ENCODE measurements at places on chromosomes 13 and 19.
A peak's percentile ranks its signal among the peaks of the same experiment; 100 is the strongest.

GRCh38 chr19:18333680-18334079, 6.7 kb upstream of the PGPEP1 start:
- H3K36me3 ChIP-seq = no peaks in the 10 kb centered on the region
- H3K4me1 ChIP-seq = peaks cover 6% of the 10 kb centered on the region
- H3K27ac ChIP-seq = no peak overlapping the region
- no peak for DNase-seq

- H3K4me3 ChIP-seq = no peak overlapping the region
- H3K27ac ChIP-seq = no peak overlapping the region
- peaks cover 6% of the 10 kb centered on the region for H3K36me3 ChIP-seq
- H3K27me3 ChIP-seq = peaks cover 27% of the 10 kb centered on the region
- H3K4me1 ChIP-seq = peaks cover 6% of the 10 kb centered on the region
- DNase-seq = no peak
Observed at GRCh38 chr19:47005164-47005641, 14.4 kb upstream of the NPAS1 start.

DNA sequence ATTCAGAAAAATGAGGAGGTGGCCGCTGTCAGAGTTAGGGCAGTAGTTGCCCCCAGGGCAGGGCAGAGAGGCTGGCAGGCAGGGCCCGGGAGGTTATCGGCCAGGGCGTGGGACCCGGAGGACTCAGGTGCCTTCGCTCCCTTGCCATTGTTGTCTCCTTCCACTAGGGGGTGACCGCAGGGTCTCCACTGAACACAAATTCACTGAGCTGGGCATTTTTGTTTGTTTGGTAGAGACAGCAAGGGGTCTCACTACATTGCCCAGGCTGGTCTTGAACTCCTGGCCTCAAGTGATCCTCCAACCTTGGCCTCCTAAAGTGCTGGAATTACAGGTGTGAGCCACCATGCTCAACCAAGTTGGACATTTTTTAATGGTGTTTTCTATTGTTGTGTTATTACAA, 25.1 kb downstream of the CARS2 start:
- DNase-seq = no peak
- H3K27ac ChIP-seq = no peak overlapping the region
- peaks cover 17% of the 10 kb centered on the region for H3K4me1 ChIP-seq
- H3K27me3 ChIP-seq = no peaks in the 10 kb centered on the region
- peaks cover 67% of the 10 kb centered on the region for H3K36me3 ChIP-seq

DNA sequence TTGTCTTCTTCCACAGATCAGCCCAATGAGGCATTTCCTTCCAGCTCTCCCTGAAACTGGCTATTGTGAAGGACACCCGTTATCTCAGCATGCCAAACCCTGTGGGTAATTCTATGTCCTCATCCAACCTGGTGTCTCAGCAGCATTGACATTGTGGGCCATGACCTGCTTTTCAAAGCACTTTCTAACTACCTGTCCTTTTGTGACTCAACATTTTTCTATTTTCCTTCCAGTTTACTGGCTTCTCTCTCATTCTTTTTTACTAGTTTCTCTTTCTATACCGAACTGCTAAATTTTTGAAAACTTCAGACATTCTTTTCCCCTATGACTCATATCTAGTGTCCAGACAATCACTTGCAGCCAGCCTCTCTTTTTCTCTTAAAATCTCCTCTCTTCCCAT, 136.4 kb upstream of the HTR2A start:
- H3K4me1 ChIP-seq = peaks cover 1% of the 10 kb centered on the region
- no peak overlapping the region for H3K4me3 ChIP-seq
- no peak for DNase-seq
- H3K27ac ChIP-seq = no peak overlapping the region
- H3K27me3 ChIP-seq = peaks cover 7% of the 10 kb centered on the region

GRCh38 chr13:45870232-45870631, 18.7 kb upstream of the SIAH3 start:
- H3K36me3 ChIP-seq = no peaks in the 10 kb centered on the region
- no peaks in the 10 kb centered on the region for H3K4me1 ChIP-seq
- DNase-seq = no peak

- peaks cover 36% of the 10 kb centered on the region for H3K4me1 ChIP-seq
- H3K27ac ChIP-seq = peak overlapping the region; percentile 99
- DNase-seq = no peak
- H3K36me3 ChIP-seq = peaks cover 25% of the 10 kb centered on the region
- H3K27me3 ChIP-seq = peaks cover 2% of the 10 kb centered on the region
Observed at GRCh38 chr19:43597876-43598275, 1.5 kb downstream of the ZNF576 start.

DNA sequence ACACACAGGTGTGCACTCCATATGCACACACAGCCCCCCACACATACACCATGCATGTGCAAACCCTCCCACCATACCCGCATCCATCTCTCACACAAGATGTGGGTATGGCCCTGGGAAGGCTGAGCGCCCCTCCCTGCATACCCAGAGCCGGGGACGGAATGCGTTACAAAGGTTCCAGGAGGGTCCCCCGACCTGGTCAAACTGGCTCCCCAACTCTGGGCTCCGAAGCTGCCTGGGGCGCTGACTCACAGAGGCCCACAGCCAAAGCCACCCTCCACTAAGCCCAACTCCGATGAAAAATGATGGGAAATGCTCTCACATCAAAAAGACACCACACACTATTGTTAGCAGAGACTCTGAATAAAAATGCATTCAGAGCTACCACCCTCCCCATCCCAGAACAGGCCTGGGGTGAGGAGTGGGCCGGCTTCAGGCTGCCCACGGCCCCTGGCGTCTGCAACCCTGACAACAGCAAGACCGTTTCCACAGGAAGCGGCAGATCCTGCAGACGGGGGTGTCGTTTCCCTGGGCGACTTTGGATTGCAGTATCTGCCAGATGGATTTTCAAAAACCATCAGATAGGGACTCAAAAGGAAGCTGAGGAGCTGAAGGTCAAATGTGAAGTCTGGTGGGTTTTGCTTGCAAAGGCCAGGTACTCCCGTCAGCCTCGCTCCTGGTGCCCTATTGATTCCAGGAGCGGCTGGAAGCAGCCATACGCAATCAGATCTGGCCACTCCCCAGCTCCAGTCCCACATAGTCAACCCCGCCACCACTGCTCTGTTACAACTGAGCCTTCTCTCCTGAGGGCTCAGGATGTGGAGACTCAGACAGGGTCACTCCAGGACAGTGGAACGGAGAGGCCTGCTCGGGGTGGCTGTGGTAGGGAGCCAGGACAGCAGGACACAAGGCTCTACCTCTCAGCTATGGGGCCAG, 14.3 kb downstream of the PEPD start:
- H3K36me3 ChIP-seq = no peaks in the 10 kb centered on the region
- no peaks in the 10 kb centered on the region for H3K4me1 ChIP-seq
- no peaks in the 10 kb centered on the region for H3K27me3 ChIP-seq
- no peak overlapping the region for H3K4me3 ChIP-seq

GRCh38 chr13:24038841-24039330, 121.6 kb upstream of the SPATA13 start:
- no peak overlapping the region for H3K27ac ChIP-seq
- H3K36me3 ChIP-seq = no peaks in the 10 kb centered on the region
- peaks cover 2% of the 10 kb centered on the region for H3K27me3 ChIP-seq

- DNase-seq = no peak
- no peak overlapping the region for H3K27ac ChIP-seq
- no peaks in the 10 kb centered on the region for H3K36me3 ChIP-seq
Observed at GRCh38 chr19:29308977-29309590, 96.1 kb upstream of the UQCRFS1 start.

GRCh38 chr13:60047918-60048317, 115.8 kb downstream of the DIAPH3 start:
- no peak for DNase-seq
- no peak overlapping the region for H3K4me3 ChIP-seq
- no peak overlapping the region for H3K27ac ChIP-seq

DNA sequence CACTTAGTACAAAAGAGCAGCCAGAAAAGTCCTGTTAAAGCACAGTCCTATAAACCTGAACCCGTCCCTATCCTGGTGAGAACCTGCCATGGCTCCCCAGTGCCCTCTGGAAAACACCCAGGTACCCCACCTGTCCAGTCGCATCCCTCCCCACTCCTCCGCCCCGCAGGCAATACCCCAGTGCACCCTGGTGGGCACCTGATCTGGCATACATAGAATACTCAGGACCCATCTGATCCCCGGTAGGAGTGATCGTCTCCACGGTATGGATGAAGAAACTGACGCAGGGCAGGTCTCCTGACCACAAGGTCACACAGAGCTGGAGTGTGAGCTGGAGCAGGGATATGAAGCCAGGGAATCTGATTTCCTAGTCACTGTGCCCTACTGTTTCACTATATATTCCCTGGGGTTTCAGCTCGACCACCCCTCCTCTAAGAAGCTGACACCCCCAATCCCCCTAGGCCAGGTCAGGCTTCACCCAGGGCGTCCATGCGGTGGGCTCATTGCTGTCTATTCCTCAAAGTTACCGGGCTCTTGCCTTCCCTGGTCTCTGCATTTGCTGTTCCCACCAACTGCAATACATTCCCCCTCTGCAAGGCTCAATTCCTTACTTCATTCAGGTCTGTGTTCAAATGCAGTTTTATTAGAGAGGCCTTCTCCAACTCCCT, 12.6 kb downstream of the FBXO46 start:
- H3K36me3 ChIP-seq = peaks cover 30% of the 10 kb centered on the region
- no peaks in the 10 kb centered on the region for H3K27me3 ChIP-seq
- peak overlapping the region; percentile 94 for H3K4me3 ChIP-seq

DNA sequence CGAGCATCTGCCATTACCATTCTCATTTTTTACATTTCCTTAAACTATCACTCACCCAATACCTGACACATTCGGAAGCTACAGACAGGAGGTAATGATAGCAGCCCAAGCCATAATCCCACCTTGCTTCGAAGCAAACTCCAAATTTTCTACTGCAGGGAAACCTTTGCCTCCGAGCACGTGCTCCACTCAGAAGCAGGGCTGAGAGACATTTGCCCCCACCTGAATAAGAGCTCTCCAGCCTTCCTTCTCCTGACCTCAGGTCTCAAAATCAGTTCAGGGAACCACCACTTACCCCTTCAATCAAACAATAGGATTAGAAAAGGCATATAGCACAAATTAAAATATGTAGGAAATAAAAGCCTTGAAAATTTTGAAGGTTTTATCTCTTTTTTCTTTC, 2.3 kb upstream of the DACH1 start:
- H3K4me1 ChIP-seq = peaks cover 15% of the 10 kb centered on the region
- H3K36me3 ChIP-seq = no peaks in the 10 kb centered on the region
- no peak for DNase-seq
- H3K4me3 ChIP-seq = no peak overlapping the region
- peaks cover 42% of the 10 kb centered on the region for H3K27me3 ChIP-seq

GRCh38 chr13:112487127-112487517, 100.8 kb downstream of the TUBGCP3 start:
- no peak overlapping the region for H3K4me3 ChIP-seq
- no peaks in the 10 kb centered on the region for H3K27me3 ChIP-seq
- no peaks in the 10 kb centered on the region for H3K4me1 ChIP-seq
- no peak overlapping the region for H3K27ac ChIP-seq
- peaks cover 52% of the 10 kb centered on the region for H3K36me3 ChIP-seq

GRCh38 chr19:45146251-45146650, 14.5 kb downstream of the NKPD1 start:
- H3K27ac ChIP-seq = no peak overlapping the region
- H3K4me3 ChIP-seq = no peak overlapping the region
- DNase-seq = no peak
- H3K27me3 ChIP-seq = no peaks in the 10 kb centered on the region
- peaks cover 5% of the 10 kb centered on the region for H3K4me1 ChIP-seq

DNA sequence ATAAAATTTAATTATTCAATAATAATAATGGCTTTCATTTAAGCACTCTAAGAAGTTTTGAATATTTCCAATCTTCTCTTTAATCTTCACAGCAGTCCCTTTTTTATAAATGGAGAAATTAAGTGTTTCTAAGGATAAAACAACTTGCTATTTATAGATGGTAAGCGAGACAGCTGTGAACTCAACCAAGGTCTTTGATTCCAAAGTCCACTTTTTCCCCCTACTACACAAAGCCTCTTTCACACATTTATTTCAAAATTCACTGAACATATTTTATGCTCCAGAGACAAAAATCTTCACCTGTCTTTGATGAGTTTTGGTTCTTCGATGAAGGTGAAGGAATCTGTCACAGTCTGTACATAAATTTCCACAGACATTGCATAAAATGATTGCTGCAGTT, 34.4 kb upstream of the FBXL3 start:
- no peak overlapping the region for H3K27ac ChIP-seq
- no peaks in the 10 kb centered on the region for H3K27me3 ChIP-seq
- peaks cover 12% of the 10 kb centered on the region for H3K4me1 ChIP-seq
- H3K36me3 ChIP-seq = peaks cover 44% of the 10 kb centered on the region

GRCh38 chr13:112808377-112809140, 118.7 kb downstream of the ATP11A start:
- H3K4me1 ChIP-seq = no peaks in the 10 kb centered on the region
- DNase-seq = no peak
- no peak overlapping the region for H3K27ac ChIP-seq
- H3K27me3 ChIP-seq = no peaks in the 10 kb centered on the region
- H3K4me3 ChIP-seq = no peak overlapping the region

DNA sequence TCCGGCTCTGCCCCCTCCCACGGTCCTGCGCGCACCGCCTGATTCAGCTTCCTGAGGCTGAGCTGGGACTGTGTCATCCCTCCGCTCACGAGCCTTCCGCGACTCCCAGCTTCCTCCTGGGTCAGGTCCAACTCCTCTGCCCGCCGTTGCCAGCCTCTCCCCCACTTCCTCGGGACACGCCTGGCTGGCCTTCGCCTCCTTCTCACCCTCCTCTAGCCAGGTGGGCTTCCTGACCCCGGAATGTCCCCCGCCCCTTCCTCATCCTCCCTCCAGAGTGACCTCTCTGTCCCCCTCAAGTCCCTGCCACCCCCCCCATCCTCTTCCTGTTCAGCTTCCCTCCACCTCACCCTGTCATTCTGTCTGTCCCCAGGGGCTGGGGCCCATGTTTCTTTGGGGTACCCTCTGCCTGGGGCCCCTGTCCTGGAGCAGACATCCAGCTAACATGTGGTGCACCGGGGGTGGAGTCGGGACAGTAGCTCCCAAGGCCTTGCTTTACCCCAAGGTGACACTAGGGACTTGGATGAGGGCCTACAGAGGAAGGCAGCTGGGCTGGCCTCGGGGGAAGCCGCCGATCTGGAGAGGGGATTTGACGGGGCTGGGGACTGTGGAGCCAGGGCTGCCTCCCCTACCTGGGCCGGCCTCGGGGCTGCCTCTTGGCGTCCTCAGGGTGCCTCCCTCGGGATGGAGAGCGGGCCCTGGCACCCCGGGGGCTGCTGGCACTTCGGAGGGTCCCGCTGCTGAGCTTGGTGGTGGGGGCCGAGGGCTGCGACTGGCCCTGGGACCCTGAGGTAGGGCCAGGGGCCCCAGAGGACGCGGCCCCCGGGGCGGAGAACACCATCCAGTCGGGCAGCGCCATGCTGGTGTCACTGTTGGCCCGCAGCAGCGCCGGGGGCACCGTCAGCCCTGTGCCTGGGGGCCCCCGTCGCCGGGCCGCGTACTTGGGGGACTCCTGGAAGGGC, 16.5 kb downstream of the SHANK1 start:
- no peak for DNase-seq
- H3K36me3 ChIP-seq = no peaks in the 10 kb centered on the region
- no peak overlapping the region for H3K4me3 ChIP-seq

Data from activated naive CD8-positive, alpha-beta T cell treated with anti-CD3 and anti-CD28 coated beads, Interleukin-2, amount 50 U/mL, for 24 hours (primary cell).